ENCODE measurements at places on chromosomes 2 and 18.
A peak's percentile ranks its signal among the peaks of the same experiment; 100 is the strongest.

GRCh38 chr2:68319398-68320117, at the start of gene CNRIP1:
TSS of gene CNRIP1 (minus strand) at chr2:68319949. CDS start at chr2:68319400, 549 bp downstream.
- peak; percentile 46 for DNase-seq

DNA sequence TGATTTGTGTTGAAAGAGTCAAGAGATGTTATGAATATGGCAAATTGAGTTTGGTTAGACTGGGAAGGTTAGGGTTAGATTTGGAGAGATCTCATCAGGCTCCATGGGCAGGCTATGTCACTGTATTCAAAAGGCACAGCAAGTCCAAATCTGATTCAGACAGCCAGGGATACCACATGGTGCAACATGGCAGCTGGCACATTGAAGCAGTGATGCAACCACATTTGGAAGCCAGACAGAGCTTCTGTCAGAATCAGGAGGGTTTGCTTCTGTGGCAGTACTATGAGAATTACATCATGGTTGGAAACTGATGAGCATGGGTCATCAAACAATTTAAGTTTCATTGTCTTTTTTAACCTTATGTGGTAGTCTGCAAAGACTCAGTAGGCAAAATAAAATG, 772.2 kb downstream of the SUCLG1 start:
- DNase-seq: no peak

- no peak for DNase-seq
These were observed 130.1 kb downstream of the LCLAT1 start for GRCh38 chr2:30577151-30577550.

- no peak for DNase-seq
These were observed 14.8 kb downstream of the CAD start for GRCh38 chr2:27231921-27232320.

DNA sequence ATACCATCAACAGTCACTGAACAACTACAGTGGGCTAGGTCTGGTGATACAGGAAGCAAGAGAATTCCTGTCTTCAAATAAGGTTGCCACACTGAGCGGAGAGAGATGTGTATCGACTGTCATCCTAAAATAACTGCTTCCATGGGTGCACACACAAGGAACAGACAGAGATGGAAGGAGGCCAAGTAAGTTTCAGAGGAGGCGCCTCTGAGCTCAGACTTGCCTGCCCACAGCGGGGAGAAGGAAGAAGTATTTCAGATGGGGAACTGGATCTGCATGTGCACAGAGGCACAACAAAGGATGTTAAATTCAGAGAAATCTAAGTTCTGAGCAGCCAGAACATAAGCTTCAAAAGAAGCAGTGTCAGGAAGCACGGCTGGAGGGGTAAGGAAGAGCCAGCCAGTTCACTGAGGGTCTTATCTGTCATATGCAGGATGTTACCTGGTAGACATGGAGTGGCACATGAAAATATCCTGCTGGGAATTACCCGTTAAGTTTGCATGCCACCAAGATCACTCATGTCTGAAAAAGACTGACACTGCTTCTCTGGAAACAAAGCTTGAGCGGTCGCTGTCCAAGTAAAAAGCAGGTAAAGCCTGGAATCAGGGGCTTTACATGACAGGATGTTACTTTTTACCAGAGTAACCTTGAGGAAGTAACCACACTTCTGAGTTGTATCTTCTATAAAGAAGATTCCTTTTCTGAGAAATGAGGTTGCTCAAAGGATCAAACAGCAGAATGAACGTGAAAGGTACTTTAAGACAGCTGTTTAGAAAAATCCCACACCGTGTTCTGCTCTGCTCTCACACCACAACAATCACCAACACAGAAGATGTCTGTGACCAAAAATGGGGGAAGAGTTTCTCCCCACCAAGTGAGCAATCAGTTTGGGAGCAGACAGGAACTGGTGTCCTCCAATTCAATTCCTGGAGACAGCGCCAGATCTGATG, 260.2 kb downstream of the NBAS start:
- DNase-seq: no peak

- no peak for DNase-seq
These were observed 740 bp downstream of the SNRNP200 start for GRCh38 chr2:96304606-96305005.

GRCh38 chr2:43414586-43415135, 181.2 kb downstream of the THADA start:
- no peak for DNase-seq

Data from BJ (cell line).